Astrocyte of the spinal cord (primary cell): ENCODE measurements at places on chromosomes 12 and 14.

DNA sequence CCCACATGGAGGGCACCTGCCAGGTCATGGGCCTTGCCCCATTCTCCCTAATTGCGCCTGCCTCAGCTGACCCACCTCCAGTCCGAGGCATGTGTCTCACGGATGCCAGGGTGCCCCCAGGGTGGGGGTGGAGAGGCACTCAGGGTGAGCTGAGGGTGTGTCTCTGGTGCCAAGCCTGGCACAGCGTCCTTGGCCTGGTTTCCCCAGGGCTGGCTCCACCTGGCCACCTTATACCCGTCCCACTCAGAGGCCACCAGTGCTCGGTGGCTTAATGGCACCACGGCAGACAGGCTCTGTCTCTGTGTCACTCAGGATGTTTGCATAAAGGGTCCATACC is 33.6 kb upstream of the TDRD9 start:
- no peak for DNase-seq

- DNase-seq, result peak; percentile 47
These were observed 4.4 kb upstream of the NPAS3 start for GRCh38 chr14:32934073-32934880.

DNA sequence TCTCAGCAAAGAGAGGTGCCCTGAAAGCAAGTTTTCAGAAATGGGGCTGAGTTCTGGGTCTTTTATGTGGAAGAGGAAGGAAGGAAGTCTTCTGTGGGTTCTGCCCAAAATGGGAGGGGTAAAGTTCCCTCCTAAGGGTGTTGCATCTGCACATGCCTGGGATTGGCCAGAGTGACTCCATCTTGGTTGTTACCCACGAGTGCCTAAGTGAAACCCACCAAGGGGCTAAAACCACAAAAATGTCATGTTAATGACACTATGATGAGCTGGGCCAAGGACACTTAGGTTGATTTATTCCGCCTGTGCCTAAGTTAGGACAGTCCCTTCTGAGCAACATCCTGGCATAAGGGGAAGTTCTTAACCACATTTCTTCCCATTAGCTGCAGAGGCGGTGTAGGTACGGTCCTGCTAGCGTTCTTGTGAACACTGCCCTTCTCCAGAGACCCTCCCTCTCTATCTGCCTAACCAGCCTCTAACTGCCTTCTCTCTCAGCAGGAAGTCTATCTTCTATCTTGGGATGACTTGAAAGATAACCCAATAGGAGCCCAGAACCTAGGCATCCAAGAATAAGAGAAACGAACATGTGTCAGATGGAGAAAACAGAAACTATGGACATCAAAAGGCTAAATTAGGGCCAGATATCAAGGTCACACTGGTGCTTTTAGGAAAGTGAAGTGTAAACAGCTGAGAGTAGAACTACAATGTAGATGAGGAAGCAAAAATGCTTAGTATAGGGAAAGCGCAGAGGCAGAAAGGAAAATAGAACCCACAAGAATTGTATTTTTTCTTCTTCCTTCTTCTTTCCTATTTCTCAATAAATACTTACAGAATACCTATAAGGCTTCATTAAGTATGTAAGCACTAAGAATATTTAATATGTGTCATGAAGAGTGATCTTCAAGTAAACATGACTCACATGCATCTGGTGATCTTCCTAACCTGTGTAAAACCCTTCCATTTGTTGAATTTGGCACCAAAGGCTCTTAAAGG is 104.2 kb upstream of the AMN1 start:
- no peak for DNase-seq

DNA sequence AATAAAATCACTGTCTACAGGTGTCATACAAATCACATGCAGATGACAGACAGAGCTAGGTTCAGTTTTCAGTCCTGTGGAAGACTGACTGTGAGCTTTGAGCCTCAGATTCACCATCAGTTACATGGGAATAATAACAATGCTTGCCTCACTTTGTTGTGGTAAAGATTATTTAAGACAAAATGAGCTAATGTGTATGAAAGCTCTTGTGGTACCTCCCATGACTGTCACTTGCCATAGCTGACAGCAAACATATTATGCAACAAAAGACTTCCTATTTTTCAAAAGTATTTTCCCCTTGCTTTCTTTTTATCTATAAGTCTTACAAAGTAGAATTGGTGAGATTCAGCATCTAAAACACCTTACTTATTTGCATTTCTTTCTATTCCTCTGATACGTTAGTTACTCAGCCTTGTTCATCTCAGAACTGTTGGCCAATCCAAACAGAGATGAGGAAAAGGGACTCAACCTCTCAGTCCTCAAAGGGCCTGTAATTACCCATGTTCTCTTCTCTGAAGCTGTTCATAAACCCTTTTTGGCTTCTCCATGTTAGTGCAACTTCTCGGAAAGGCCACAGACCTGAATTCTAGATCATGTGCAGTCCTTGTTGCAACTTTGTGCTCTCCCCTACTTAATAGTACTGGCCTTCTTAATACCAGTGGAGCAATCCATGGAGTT is 8.8 kb upstream of the DDHD1 start:
- DNase-seq, result no peak

- no peak for DNase-seq
These were observed 50.2 kb downstream of the A2M start for GRCh38 chr12:9065607-9065856.

DNA sequence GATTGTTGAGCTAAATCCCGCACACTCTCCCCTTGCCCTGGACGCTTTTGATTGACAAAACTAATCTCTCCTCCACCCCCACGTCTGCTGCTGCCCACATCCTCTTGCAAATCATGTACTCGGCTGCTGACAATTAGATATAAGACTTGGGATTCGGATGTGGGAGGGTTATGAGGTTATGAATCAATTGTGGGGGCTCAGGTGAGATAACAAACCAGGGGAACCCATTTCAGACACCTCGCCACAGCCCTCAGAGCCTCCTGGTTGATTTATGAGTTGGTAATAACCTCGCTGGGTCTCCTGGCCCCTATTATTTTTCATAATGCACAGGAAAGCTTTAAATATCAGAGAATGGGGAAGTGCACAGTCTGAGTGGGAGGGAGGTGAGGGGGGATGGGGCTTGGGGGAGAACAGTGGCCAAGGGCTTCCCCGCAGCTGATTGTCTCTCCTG is 449.9 kb downstream of the DPF3 start:
- DNase-seq, result no peak

- no peak for DNase-seq
These were observed 10.9 kb downstream of the HDAC7 start for GRCh38 chr12:47808574-47809365.

GRCh38 chr14:61515436-61516117 is 179.7 kb upstream of the HIF1A start:
- no peak for DNase-seq

GRCh38 chr12:96766232-96766631 is 140.8 kb upstream of the NEDD1 start:
- no peak for DNase-seq

DNA sequence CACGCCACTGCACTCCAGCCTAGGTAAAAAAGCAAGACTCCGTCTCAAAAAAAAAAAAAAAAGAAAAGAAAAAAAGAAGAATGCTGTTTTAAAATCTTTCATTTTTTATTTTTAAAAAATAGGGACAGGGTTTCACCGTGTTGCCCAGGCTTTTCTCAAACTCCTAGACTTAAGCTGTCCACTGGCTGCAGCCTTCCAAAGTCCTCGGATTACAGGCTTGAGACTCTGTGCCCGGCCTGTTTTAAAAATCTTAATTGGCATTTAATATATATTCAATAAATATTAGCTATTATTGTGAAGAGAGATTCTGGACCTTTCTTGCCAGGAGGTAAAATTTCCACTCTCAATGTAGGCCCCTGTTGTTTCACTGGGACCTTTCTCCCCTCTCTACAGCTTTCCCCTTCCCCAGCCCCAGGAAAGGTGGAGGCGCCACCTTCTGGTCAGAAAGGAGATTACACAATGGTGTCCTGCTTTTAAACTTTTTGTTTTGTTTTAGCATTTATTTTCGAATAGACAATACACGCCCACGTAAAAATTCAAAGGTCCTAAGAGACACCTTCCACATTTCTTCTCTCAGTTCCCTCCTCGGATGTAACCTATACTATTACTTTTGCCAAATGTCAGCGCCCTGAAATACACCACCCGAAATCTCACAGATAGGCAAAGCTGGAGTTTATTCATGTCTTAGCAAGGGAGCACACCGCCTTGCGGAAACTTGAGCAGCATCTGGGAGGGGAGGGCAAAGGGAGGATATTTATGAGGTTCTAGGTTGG is 23.8 kb upstream of the PHC1 start:
- DNase-seq, result peak; percentile 54

- DNase-seq, result no peak
These were observed 167.9 kb downstream of the PPFIA2 start for GRCh38 chr12:81591256-81591655.

- no peak for DNase-seq
These were observed 2.0 kb downstream of the RAN start for GRCh38 chr12:130873825-130874224.

DNA sequence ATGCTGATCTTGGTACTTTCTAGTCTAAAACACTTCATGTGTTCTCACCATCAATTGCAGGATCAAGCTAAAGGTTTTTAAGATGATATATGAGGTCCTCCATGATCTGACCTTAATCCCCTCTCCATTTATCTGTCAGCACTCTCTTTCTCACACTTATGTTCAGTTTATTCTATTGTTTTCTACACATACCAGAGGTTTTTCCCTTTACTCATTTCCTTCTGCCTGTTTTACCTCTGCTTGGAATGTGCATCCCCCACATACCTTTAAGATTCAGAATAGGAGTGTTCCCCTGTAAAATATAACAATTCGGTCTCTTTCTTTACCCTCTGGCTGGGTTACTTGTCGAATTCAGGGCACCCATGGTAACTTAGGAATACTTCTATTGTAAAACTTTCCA is 219.1 kb upstream of the PKP2 start:
- no peak for DNase-seq

- no peak for DNase-seq
These were observed 59.8 kb upstream of the BCL11B start for GRCh38 chr14:99331811-99332210.

GRCh38 chr14:60095781-60096450 is 4.2 kb downstream of the PCNX4 start:
- peak; percentile 56 for DNase-seq

DNA sequence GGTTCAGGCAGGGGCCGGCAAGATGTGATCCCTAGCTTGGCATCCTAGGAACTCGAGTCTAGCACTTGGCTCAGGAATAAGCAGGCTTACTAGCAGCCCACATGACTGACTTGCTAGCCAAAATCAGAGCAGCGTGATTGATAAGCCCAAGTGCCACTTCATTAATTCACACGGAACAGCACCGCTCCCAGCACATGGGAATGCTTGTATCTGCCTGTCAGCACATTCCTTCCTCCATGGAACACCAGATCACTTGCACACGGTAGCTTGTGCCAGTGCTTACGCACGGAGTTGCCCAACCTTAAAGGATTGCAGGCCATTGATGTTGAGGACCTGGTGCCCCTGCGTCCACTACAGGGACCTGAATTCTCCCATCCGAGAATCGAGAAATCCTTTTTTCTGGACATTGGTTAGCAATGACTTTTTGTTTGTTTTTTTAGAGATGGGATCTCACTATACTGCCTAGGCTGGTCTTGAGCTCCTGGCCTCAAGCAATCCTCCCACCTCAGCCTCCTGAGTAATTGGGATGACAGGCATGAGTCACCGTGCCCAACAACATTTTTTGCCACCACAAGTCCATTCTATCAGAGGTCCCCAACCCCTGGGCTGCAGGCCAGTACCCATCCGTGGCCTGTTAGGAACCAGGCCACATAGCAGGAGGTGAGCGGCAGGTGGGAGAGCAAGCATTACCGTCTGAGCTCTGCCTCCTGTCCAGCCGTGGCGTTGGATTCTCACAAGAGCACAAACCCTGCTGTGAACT is 30.6 kb upstream of the TSPAN9 start:
- DNase-seq, result no peak
